Renal cortical epithelial cell (primary cell): ENCODE measurements at places on chromosomes 7 and 10.

DNA sequence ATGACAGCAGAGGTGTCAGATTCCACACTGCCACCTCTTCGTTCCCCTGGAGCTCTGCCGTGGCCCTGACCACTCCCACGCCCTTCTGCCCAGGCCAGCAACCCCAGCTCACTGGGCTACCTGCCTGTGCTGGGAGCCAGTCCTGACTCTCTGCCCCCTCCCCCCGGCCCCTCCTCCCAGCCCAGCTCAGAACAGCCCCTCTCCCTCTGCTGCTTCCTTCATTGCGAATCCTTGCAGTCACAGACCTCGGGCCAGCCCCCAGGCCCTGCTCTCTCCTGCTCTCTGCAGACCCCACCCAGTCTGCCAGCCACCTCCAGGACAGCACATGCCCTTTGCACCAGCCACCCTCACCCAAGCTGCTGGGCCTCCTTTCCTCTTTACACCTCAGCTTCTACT, 60.4 kb downstream of the TCERG1L start:
- no peak for DNase-seq

GRCh38 chr10:26612151-26612915, 85.2 kb upstream of the PDSS1 start:
- peak; percentile 16 for DNase-seq

DNA sequence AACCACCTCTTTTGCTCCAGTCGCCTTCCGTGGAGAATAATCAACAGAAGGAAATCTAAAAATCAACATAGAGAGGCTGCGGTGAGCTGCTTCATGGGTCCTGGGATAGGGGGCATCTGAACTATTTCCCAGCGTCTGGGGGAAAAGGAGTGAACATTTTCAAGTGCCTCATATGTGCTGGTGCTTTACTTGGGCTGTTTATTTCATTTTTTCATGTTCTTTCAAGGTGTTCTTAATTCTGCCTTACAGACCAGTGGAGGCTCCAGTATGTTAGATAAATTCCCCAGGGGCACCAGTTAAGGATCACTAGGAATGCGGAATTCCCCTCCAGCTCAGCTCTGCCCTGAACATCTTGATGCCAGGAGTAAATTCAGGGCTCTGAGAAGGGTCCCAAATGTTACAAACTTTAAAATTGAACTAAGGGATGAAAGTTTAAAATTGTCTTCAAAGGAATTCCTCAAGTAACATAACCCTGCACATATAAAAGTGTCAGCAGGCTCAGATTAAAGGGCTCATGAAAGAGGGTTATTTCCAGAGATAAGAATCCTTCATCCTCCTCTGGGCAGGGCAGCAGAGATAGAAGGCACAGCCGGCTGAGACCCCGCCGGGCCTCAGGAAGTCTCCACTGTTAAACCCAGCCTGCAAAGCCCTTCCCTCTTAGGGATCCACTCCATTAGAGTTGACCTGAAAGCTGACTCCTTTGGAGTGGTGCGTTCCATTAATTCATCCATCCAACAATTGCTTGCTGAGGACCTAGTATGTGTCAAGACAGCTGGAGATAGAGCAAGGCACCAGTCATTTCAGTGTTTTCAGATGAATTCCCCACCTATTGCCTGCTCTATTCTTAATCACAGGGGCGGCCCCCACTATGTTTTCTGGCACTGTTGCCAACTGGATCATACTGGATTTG, 345.8 kb downstream of the KCNMA1 start:
- DNase-seq = peak; percentile 66

- DNase-seq = no peak
These were observed 659.9 kb downstream of the SDK1 start for GRCh38 chr7:3960942-3961341.

DNA sequence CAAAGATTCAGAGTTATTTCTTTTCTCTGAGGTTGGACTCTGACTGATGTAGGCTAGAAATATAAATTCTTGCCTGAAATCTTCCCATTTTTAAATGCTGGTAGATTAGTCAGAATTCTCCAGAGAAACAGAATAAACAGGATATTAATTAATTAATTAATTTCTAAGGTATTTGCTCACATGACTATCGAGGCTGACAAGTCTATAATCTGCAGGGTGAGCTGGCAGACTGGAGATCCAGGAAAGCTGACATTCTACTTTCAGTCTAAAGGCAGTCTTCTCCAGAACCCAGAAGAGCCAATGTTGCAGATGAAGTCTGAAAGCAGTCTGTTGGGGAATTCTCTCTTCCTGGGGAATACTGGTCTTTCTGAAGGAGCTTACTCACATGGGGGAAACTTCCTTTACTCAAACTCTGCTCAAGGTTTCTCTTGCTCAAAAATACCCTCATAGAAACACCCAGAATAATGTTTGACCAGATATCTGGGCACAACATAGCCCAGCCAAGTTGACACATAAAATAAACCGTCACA, 189.7 kb downstream of the KIF20B start:
- DNase-seq = no peak

DNA sequence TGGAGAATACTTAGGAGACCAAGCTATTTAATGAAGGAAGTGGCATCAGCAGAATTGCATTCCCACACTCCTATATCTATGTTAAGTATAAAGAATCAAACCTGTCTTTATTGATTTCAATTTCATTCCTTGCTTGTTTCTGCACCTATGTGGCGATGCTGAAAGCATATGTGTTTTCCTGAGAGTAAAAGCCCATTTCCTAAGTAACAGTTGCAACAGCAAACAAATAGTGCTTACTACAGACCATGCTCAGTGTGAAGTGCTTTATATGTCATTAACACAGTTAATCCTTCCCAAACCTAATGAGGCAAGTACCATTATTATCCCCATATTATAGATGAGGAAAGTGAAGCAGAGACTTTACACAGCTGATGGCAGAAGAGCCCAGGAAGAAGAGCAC, 552.1 kb downstream of the PARD3 start:
- peak; percentile 53 for DNase-seq

GRCh38 chr10:44974628-44975430, 3.8 kb downstream of the DEPP1 start:
- DNase-seq = no peak

DNA sequence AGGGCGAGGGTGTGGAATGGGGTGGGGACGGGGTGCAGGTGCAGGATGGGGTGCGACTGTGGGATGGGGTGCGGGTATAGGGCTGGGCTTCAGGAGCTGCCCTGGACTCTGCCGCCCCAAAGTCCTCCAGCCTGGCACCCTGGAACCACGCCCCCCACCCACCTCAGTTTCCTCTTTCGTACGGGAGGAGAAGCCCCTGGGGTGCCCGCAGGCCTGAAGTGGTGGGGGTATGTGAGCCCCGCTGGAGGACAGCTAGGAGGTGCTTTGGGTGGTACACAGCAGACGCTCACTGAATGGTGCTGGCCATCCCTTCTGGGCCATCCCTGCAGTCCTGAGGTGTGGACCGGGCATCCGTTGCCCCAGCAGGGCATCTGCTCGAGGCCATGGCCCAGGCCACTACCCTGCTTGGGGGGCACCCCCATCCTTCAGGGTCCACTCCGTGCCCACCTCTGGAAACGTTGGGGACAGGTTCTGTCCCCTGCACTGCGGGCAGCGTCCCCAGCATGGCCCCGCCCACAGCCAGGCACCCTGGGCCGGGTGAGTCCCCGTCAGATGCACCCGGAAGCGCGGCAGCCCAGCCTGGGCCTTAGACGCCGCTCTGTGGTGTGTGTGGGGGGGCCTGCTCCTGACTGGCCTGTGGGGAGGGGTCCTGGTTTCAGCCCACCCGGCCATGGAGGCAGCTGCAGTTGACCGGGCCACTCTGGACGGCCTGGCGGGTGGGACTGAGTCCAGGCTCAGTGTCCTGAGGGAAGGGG, 41.6 kb downstream of the UNCX start:
- no peak for DNase-seq

DNA sequence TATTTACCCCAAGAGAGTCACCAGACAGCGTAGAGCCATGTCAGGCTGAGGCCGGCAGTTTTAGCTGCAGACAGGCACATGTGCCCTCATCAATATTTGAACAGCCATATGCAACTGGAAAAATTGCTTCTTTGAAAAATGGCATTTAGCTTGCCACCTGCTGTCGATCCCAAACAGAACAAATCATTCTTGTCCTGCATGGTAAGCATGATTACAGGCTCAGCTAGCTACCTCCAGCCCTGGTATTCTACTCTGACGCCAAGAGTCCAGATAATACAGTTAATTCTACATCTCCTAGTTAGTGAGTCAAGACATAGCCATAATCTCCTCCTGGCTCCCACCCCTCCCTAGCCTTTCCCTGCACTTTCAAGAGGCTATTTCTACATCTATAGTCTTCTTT, 7.7 kb downstream of the CREB3L2 start:
- DNase-seq = peak; percentile 78

GRCh38 chr10:57579926-57580325, 687.8 kb downstream of the IPMK start:
- peak; percentile 60 for DNase-seq

- no peak for DNase-seq
These were observed 61.0 kb upstream of the DUSP5 start for GRCh38 chr10:110436554-110437350.

GRCh38 chr7:1004018-1004852, 21.3 kb downstream of the CYP2W1 start:
- DNase-seq = no peak

GRCh38 chr10:13054844-13055243, 45.1 kb upstream of the OPTN start:
- DNase-seq = no peak

DNA sequence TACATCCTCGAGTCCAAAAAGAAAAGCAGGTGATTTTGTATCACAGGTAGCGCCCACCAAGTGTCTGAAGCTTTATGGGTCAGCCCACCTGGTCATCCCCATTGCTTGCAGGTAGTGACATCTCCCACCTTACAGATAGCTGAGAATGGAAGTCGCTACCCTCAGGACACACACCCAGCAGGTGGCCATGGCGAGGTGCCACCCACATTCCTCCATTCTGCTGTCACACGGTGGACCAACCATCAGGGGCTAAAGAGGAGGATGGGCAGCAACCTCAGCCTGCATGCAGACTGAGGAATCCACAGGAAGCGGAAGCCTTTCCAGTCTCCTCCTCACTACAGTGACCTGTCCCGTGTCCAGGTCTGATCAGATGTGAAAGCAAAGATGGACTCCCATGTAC, 162.8 kb downstream of the PAXIP1 start:
- DNase-seq = no peak

DNA sequence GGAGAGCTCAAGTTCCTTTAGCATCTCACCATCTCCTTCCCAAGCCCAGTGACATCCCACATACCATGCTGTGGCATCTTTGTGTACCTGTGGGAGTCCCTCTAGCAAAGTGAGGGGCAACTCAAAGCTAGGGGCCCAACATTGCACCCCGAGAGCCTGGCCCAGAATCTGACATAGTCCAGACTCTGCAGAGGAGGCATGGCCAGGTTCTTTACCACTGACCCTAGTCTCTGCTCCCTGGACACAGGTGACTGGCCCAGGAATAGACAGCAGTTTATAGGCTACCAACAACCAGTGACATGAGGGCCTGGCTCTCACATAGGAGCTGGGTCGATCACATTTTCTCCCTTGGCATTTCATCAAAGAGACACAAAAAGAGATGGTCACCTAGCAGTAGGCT, 444.0 kb upstream of the ZMIZ1 start:
- DNase-seq = no peak

- no peak for DNase-seq
These were observed 71.3 kb upstream of the DGKB start for GRCh38 chr7:14973712-14974428.

DNA sequence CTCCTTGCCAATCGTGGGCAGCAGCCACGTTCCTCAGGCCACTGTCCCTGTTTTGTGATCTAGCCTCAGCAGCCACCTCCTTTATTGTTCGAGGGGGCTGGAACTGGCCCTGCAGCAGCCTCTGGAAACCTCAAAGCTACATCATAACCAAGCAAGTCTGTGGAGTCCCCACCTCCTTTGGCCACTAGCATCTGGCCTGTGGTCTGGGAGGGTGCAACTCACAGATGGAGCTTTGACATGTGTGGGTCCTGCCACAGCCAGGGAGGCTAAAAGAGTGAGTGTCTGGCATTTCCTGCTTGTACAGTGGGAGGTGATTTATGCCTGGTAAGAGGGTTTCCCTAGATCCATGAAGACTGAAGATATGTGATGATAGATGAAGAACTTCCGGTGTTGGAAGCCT, 32.3 kb upstream of the NUB1 start:
- DNase-seq = no peak

DNA sequence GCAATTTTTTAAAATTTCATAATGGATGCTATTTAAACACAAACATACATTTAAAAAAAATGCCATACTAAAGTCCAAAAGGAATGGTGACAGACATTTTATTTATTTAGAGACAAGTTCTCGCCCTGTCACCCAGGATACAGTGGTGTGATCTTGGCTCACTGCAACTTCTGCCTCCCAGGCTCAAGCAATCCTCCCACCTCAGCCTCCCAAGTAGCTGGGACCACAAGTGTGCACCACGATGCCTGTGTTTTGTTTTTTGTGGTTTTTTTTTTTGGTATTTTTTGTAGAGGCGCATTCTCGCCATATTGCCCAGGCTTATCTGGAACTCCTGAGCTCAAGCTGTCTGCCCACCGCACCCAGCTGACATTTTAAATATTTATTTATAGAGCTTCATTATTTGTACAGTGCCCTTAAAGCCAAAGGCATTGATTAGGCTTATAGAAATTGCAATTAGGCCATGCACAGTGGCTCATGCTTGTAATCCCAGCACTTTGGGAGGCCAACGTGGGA, 703.5 kb downstream of the AUTS2 start:
- DNase-seq = no peak

GRCh38 chr7:87833130-87833529, 43.0 kb downstream of the SLC25A40 start:
- DNase-seq = no peak

DNA sequence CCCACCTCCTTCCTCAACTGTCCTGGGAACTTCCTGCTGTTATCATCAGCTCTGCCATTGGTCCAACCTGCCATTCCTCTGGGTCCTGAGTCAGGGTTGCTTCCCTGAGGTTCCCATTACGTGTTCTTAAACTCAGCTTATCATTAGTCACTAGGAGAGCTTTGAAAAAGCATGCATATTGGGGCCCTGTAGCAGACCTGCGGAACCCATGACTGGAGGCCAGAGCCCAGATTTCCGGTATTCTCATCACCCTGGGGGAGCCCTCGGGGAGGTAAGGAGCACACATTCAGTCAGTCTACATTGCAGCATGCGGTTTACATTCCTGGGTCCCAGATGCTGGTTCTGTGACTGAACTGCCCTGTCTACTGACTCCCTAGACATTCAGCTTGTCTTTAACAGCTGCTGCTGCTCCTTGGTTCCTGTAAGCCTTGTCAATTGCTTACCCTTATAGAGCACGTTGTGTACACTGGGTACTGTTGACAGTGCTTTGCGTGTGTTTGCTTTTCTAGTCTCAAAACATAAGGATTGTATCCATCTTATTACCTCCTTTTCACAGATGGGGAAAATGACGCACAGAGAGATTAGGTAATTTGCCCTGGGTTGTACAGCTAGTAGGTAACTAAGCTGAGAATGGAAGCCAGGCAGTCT, 12.8 kb downstream of the CDHR3 start:
- DNase-seq = no peak

DNA sequence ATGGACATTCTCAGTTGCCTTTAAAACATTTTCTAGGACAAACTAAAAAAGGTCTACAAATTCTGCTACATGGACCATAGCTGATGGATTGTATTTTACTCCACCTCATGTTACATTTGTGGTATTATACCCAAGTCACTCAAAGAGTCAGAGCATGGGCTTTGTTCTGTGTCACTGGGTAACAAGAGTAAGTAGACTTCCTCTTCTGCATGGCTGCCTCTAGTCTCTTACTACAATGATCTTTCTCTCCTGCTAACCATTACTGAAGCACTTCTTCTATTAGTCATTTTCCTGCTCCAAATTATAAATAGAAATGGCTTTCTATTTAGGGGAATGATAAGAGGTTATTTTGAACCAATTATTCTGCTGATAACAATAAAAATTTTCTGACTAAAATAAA, 727.4 kb upstream of the NRP1 start:
- DNase-seq = peak; percentile 63

GRCh38 chr7:84664626-84665025, 470.0 kb upstream of the SEMA3A start:
- DNase-seq = no peak
